Stimulated activated CD8-positive, alpha-beta memory T cell treated with anti-CD3 and anti-CD28 coated beads, Interleukin-2, amount 100 ng/mL, for 1 hour (primary cell): ENCODE measurements at places on chromosomes 4 and X.

GRCh38 chr4:140439644-140440142, 12.2 kb upstream of the CLGN start:
- DNase-seq = no peak

GRCh38 chrX:53621418-53621986, 65.0 kb downstream of the HUWE1 start:
- no peak for DNase-seq

DNA sequence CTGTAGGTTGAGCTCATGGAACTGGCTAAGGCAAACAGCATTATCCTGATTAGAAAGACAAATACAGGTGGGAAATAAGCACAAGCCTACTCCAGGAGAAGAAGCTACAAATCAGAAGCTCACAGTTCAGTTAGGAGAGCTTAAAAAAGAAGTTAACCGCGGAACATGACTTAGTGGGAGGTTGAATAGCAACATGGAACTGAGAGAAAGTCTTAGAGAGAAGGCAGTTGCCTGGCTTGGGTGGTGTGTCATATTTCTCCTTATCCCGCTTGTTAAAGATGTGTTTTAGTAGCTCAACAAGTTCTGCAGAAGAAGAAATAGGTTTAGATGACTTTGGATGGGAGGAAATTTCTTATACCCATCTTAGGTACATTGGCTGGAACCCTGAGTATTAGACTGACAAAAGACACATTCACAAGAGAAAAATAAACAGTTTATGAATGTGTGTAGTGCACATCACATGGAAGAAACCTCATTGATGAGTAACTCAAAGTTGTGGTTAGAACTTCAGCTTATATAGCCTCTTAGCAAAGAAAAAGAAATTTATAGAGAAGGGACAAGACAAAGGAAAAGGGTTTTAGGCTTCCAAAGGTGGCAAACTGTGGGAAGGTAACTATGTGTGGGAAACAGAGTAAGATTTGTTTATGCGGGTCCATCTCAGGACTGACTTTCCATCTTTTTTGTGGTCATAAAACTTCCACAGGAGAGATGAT, 37.4 kb upstream of the RXFP1 start:
- no peak for DNase-seq

DNA sequence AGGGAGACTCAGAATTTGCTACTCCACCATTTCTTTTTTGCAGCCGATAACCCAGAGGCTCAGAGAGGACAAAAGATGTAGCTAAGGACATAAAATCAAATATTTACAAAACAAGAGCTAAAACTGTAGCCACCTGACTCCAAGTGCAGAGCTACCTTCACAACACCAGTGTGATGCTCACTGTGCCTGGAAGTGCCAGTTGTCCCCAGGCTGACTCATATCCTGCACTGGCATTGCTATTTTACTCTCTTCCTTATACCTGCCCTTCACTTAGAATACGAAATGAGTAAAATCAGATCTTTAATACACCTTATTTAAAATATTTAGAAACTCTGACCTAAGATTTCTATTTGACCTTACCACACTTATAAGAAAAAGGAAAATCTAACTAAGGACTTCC, 39.5 kb downstream of the SLC7A11 start:
- DNase-seq = no peak

DNA sequence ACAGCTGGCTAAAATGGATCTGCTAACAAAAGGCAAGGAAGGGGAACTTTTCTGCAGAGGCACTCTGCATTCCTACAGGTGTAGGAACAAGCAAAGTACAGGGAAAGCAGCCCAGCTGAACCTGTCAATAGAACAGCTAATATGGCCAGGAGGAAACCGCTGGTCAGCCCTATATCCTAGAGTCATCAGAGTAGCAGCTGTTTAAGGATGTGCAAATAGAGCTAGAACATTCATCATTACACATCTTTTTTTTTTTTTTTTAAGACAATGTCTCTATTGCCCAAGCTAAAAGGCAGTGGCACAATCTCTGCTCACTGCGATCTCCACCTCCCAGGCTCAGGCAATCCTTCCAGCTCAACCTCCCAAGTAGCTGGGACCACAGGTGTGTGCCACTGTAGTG, 163.0 kb downstream of the BTC start:
- no peak for DNase-seq

- no peak for DNase-seq
Measured at GRCh38 chr4:100963627-100964026, 383.7 kb downstream of the PPP3CA start.

- DNase-seq = no peak
Measured at GRCh38 chrX:148380650-148381561, 119.5 kb upstream of the AFF2 start.

- no peak for DNase-seq
Measured at GRCh38 chr4:105896984-105897775, 1.9 kb downstream of the NPNT start.

DNA sequence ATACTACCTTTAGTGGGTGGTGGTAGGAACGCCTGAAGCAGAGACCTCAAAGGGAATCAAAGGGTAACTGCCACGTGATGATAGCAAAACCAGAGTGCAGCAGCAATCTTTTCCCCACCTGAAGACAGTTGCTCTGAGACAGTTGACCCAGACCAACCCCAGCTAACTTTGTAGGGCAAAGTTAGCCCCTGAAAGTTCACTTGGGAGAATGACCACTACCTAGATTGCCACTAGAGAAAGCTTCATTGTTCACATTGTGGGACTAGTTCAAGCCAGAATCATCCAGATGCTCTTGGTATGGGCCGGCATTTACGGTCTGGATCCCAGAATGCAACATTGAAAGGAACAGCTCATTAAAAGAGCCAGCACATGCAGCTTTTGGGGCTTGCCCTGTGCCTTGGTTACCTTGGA, 4.1 kb downstream of the SEPTIN6 start:
- no peak for DNase-seq

DNA sequence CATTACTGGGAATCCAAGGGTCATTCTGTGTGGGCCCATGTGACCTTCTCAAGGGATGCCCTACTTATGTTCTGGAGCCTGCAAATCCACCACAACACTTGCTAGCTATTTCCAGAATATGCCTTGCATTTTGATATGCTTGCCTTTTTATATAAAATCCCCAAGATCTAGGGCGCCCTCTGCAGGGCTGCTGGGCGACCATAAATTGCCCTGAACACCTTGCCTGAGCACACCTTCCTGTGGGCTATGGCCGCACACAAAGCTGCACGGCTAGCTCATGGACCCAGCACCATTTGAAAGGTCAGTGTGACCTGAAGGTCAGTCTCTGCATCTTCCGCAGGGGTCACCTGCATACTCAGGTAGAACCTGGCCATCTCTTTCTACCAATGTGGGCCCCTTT, 311.7 kb downstream of the NLGN4X start:
- DNase-seq = no peak

DNA sequence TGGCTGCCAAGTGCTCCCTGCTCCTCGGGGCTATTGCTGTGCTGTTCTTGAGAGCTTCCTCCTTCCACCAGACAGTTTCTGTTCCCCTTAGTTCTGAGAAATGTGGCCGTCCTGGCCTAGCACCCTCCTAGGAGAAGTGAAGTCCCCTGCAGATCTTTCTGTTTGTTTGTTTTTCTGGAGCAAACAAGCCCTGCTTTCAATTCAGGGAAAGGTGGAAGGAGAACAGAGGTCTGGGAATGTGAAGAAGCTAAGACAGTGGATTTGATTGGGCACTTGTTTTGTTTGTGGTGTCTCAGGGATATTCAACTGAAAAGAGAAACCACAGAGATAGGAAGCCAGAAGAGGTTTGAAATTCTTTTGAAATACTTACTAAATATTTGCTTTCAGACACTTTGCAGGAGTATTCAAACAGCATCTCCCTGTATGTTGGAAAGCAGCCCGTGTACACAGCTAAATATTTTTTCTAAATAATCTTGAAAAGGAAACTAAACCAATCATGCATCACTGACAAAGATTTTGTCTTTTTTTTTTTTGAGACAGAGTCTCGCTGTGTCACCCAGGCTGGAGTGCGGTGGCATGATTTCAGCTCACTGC, 36.5 kb upstream of the PPM1K start:
- DNase-seq = no peak

DNA sequence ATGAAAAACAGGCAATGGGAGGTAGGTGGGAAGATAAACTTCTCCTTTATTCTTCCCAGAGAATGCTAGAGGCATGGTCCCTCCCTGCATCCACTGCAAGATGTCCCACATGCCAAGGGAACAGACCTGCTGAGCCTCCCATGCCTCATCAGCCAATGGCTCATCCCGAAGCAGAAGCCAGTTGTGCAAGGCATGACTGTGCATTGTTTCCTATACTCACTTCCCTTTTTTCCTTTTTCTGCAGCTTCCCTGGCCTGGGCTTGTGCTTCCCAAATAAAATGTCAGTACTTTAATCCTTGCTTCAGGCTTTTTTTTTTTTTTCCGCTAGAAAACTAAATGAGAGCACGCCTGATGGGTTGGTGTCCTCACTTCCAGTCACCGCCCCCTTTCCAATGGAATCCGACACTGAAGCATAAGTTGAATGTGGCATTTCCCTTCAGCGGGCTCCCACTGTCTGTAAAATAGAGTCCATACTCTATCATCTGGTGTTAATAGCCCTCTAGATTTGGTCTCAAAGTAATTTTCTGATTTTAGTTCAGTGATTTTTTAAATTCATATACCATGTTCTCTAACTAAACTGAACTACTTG, 239.0 kb upstream of the JADE1 start:
- DNase-seq = no peak

- no peak for DNase-seq
Measured at GRCh38 chrX:19964017-19964710, 26.7 kb downstream of the BCLAF3 start.

- no peak for DNase-seq
Measured at GRCh38 chrX:7163146-7163677, 15.3 kb upstream of the PUDP start.

DNA sequence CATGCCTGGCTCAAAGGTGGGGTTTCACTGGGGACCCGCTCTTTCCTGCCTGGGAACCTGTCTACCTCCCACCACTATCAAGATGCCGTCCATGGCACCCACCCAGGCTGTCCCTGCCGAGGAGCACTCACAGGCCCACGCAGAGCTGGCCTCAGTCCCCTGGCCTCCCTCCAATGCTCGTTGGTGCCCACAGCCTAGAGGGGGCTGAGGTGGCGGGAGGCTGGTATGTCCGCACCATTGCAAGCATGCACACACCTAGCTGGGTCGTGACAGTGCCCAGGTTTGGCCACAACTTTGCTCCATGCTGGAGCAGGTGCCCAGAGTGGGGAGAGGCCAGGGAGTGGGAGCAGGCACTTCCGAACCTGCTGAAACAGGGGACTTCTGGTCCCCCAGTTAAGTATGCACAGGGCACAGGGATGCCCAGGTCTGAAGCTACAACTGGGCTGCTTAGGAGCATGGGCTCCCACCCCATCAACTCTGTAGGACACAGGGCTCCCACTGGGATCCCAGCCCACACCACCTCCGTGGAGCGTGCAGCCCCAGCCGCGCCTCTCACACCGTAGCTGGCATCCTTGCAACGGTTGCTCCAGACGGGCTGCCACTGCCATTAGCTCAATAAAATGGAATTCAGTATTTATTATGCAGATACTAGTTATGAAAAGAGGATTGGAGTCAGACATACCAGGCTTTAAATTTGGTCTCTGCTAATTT, 1376.1 kb upstream of the TENM3 start:
- no peak for DNase-seq

DNA sequence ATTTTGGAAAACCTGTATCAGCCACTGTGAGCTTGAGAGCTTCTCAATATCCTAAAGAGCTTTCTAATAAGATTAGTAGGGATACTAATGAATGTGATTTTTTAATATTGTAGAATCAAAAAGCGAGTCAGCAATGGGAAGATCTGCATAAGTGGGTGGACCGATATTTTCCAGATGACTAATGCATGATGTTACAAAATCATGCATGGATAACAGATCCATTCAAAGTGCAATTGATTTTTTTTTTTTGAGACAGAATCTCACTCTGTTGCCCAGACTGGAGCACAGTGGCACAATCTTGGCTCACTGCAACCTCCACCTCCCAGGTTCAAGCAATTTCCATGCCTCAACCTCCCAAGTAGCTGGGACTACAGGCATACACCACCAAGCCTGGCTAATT, 7.3 kb upstream of the CLDN2 start:
- DNase-seq = no peak

- DNase-seq = no peak
Measured at GRCh38 chr4:129344058-129344457, 248.1 kb downstream of the C4orf33 start.

DNA sequence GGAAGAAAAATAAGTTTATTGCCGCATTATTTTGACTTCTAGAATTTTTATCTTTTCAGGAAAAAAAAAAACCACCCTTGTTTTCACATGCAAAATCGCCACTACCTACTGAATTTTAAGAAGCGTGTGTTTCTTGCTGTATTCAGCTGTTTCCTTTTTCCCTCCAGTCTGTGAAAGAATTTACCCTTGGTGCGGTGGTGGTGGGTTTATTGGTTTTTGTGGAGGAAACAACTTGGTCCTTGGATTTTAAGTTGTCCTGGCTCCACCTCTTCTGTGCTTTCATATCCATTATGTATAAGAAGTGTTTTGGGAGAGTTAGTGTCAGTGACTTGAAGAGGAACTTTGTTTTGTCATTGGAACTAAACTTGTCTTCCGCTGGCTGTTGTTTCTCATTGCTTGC, 8.1 kb downstream of the RAPGEF2 start:
- no peak for DNase-seq

GRCh38 chr4:38779790-38780189, 3.0 kb downstream of the TLR10 start:
- no peak for DNase-seq
